Femur (tissue), 1 donor: ENCODE measurements at places on chromosomes 3 and 15.

DNA sequence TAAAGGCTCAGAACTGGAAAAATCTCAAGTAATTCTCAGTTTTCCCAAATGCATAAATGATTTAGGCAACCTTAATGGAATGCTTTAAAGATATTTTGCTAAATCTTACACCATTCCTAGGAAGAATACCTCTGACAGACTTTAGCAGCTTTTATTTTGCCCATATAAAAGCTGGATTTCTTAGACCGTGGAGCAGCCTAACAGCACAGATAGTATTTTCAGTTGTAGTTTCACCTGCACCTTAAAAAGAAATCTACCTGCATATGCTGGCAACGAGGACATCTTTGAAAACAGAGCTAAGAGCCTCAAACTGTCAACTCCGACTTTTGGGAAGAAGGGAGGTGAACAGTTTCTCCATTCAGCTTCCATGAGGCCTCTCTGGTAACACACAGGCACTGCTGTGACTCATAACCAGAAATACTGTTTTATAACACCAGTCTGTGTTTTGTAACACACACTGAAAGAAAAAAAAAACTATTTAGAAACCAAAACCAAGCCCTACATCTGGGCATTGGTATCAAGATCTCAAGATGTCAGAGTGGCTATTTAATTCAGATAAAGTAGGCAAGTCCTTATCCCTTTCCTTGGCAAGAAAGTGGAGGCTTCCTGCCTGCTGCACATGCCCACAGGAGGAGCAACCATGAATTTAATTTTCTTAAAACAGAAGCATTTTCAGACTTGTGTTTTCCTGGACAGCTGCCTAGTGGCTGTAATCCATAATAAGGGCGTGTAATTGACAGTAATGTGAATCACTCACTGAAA, 181.5 kb upstream of the ICE2 start:
- peak; percentile 42 for DNase-seq

DNA sequence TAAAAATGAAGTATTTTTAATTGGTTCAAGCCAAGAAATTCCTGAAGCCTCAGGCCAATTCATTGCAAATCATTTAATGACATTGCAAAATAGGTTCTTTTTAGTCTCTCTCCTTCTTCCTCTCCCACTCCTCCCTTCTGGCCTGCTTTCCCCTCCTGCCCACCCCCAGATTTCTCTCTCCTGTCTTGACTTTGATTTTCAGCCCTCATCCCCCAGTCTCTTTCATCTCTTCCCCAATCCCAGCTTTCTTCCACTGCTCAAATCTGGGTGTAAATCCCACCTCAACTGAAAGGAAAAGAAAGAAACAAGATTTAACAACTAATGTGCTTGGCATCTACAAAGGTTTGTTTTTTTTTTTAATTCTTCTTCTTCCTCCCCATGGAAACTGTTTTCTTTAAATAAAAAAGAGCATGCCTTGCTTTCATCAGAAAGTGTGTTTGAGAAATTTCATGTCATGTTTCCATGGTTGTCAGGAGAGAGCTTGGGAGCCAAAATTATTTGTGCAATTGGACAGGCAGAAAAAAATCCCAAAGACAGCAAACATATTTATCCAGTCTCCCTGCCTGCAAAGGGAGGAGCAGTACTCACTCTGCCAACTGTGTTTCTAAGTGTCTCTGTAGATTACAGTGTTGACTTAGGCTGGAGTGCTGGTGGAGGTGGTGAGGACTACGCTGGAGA, 50.4 kb downstream of the BOC start:
- peak; percentile 71 for DNase-seq

DNA sequence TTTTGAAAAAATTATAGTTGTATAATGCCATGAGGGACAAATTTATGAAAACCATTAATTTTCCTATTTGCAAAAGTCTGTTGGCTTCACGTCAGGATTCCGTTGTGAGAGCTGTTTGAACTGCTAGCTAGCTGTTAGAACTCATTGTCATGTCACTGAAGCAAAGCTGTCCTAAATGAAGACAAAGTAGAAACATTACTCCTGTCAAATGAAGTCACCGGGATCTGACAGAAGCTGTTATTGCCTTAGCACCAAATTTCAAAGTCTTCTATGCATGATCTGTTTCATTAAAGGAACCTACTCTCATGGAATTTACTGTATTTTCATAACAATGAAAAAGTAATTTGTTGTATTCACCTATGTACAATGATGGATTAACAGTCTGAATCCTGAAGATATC, 479.8 kb downstream of the PLOD2 start:
- DNase-seq = no peak

GRCh38 chr15:74793135-74794028, 11.5 kb downstream of the CSK start:
- DNase-seq = no peak

- no peak for DNase-seq
These were observed 8.6 kb upstream of the GASK1A start for GRCh38 chr3:42970557-42970956.

DNA sequence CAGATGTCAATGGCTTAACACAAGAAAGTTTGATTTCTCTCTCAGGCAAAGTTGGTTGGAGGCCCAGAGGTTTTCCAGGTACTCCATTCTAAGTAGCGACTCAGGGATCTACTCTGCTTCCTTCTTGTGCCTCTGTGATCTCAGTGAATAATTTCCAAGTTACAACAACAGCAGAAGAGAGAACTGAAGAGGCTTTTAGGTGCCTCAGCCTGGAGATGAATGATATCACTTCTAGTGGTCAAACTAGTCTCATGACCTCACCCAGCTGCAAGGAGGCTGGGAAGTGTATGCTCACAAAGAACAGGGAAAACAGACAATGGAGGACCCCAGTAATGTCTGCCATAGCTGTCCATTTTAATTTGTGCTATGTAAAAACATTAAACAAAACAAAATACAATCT, 4.6 kb upstream of the PRICKLE2 start:
- no peak for DNase-seq

DNA sequence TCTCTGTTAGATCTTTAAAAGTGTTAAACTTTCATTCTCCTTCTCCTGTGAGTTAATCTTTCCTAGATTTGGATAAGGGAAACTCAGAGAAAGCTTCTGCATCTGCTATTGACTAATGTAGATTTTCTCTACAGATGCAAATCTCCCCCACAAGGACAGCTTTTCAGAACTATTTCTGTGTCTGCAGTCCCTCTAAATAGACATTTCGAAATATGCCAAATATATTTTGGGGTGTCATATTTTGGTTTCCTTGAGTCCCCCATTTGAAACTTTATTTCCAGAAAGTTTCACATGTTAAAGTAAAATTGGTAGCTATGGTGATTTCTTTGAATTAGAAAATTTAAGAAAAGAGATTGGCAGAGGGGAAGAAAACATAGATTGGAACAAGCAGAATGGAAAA, 852.3 kb upstream of the ALCAM start:
- DNase-seq = no peak

DNA sequence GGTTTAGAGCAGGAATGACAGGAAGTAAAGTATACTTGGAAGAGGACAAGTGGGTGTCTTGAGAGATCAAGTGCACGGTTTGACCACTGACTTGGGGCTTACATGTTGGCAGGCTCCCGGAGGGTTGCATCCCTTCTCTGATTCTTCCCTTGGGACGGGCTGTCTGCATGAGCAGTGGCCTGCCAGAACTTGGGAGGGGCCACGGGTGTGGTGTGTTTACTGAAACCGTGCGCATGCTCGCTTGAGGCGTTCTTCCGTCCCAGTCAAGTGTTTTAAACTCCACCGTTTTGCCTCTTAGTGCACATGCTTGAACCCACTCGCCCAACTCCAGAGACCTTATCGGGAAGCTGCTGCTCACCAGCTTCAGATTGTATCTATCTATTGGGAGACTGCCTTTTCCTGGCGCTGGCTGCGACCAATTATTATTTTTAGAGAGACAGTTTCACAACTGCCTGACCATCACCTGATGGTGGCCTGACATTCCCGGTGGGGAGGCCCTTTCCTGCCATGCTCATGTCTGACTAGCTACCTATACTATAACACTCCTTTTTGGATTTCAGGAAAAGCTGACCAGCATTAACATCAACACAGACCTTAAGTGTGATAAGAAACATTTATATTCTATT, 14.9 kb upstream of the C3orf22 start:
- no peak for DNase-seq

DNA sequence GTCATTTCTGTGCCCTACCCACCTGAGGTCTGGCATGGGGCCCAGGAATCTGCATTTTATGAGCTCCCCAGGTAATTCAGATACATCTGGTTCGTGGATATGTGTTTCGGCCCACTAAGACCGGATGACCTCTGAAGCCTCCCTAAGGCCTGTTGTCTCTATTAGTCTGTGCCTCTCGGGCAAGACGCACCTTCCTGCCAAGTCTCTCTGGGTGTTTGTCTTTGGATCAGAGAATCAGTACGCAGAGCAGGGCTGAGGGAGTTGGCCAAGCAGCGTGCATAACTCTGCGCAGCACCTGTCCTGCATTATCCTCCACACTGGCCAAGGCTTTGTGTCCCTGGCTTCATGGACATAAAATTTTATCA, 181.0 kb downstream of the THSD4 start:
- no peak for DNase-seq

GRCh38 chr15:76730262-76730661, 174.9 kb downstream of the SCAPER start:
- DNase-seq = no peak

DNA sequence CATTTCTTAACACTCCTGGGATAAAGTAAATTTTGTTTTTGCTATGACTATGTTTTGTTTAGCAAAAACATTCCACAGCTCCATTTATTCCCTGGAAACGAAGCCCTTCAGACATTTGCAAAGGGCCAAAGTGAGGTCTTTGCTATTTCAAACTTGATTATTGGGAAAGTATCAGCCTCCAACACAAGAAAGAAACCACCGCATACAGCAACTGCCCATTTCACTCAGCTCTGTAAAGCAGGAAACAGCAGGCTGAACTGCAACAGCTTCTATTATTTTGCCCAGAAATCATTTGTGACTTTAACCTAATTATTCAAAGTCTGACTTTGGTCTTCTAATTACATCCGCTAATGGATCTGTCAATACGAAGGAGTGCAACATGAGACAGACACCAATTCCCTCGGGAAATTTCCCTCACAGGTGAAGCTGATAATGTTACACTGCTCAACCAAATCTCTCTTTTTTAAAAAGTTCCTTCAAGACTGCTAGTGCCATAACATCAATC, 72.1 kb downstream of the RFTN1 start:
- DNase-seq = no peak

DNA sequence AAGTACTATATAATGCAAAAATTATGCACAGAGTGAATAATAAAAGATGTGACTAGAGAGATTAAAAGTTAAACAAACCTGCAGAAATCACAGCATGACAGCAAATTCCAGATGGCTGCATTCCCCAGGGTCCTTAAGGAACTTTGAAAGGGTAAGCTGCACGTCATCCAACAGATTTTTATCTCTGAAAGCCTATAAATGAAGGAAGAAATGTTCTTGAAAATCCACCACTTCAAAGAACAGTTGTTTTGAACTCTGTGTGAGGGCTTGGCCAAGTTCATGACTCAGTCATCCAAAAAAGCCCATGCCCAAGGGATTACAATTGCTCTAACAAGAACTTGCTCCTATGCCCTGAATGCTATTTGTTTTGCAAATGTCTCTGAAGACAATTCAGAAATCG, 603.6 kb downstream of the PLOD2 start:
- no peak for DNase-seq

- DNase-seq = no peak
These were observed 87.5 kb upstream of the CBLB start for GRCh38 chr3:105956306-105956705.

- no peak for DNase-seq
These were observed 43.9 kb downstream of the BHLHE40 start for GRCh38 chr3:5022966-5023776.

GRCh38 chr3:110815008-110815583, 256.5 kb upstream of the NECTIN3 start:
- no peak for DNase-seq

- no peak for DNase-seq
These were observed 335.9 kb downstream of the VPS13C start for GRCh38 chr15:61724251-61724939.

DNA sequence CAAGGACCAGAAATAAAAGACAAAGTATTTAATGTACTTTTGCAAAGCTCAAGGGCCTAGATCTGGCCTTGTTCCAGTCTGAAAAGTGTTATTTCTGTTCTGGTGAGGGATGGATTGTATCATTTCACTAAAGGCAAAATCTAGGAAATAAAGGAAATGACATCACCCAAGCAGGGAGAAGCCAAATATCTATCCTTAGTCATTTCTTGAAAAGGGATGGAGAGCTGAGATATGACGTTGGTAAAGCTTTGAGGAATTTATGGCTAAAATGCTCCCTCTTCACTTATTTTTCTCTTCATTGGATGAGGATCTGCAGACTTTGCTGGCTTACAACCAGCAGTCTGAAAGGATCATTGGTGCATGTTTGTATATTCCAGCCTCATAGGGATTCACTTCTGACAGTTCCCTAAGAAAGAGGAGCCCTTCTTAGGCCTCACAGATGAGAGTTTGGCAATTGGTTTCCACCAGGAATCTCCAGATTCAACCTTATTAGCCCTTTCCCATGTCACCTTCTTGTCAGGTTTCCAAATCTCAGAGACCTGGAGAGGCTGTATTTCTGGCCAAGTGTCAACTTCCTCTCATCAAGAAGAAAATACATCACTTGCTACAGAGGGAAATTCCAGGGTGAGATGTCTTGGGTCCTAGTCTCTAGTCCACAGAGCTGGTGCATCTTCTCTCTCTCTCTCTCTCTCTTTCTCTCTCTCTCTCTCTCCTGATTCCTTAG, 93.7 kb upstream of the BOC start:
- DNase-seq = peak; percentile 69

- no peak for DNase-seq
These were observed 34.2 kb downstream of the CIP2A start for GRCh38 chr3:108554913-108555571.

- DNase-seq = no peak
These were observed 84.3 kb upstream of the ABI3BP start for GRCh38 chr3:101077361-101078011.

DNA sequence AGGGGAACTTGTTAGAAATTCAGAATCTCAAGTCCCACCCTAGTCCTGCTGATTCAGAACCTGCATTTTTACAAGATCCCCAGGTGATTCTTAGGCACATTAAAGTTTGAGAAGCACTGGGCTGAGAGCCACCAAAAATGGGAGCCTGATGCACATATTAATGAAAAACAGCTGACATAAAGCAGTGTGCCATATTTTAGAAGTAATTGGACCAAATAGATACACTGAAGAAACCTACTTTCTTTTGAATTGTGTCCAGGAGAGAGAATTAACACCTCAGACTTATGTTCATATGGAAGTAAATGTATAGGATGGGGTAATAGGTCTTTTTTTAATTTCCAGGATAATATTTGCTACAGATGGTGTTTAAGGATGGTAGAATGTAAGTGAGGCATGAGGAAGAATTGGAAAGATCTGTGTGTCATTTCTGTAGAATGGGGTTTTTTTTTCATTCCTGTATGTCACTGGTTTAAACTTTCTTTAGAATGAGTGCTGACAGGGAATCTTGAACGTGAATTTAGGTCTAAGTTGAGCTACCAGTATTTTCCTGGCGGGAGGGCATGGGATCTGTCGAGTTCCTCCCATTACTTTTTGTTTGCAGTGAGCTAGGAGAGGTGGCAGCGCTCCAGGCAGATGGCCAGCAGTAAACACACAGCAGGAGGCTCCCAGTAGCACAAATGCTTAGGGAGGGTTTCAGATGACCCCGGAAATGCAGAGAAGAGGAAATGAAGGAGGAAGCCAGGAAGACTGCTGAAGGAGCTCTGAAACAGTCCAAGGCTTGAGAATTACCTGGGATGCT, 185.6 kb downstream of the PLCL2 start:
- peak; percentile 54 for DNase-seq
